ENCODE measurements at places on chromosomes 12 and 14. TPM values are rescaled to one million over a fixed set of nuclear protein-coding genes. Genes with fewer than 3 reads are reported as not detected.

The SDS gene
- not detected for total RNA-seq

The SERPINA12 gene
- total RNA-seq, result not detected

The SCNN1A gene
- total RNA-seq, result 0.29 TPM

The DLK1 gene
- total RNA-seq, result not detected

The NRXN3 gene
- total RNA-seq, result not detected

The GZMB gene
- total RNA-seq, result 2,205 TPM

The DTD2 gene
- 20.7 TPM for total RNA-seq

The BDKRB2 gene
- not detected for total RNA-seq

The SMCO2 gene
- total RNA-seq, result 0.72 TPM

The CAPZA3 gene
- total RNA-seq, result not detected

The ITGB7 gene
- total RNA-seq, result 111 TPM

The ASCL1 gene
- total RNA-seq, result not detected

The CCDC38 gene
- 0.34 TPM for total RNA-seq

The JPH4 gene
- total RNA-seq, result 1.5 TPM

The SINHCAF gene
- total RNA-seq, result 216 TPM

The GSKIP gene
- total RNA-seq, result 22.5 TPM

The LRRC10 gene
- not detected for total RNA-seq

The SIX6 gene
- not detected for total RNA-seq

Data from activated T-cell treated with anti-CD3 and anti-CD28 coated beads, Interleukin-2, amount 50 U/mL, for 72 hours (primary cell).